ENCODE measurements at places on chromosomes 2 and 18.

DNA sequence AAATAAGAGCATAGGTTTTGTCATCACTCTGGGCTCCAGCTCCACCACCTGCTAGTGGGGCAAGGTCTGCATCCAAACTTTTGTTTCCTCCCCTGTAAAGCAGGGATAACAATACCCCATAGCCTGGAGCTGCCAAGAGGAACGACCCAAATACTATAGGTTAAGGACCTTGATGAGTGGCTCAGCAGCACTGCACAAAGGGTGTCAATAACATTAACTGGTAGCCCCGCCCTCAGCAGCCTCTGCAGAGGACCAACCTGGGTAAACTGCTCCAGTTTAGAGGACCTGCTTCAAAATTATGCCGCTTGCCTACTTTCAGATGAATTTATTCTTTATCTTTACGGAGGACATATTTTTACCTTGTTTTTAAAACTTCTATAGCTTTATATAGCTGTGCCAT is 65.8 kb upstream of the RIOK3 start:
- DNase-seq: no peak

- no peak for DNase-seq
Measured at GRCh38 chr2:31163011-31163539, 24.8 kb upstream of the GALNT14 start.

GRCh38 chr18:31828613-31829012 is 67.9 kb upstream of the SLC25A52 start:
- no peak for DNase-seq

- DNase-seq: no peak
Measured at GRCh38 chr18:13641551-13642439, 84.6 kb downstream of the FAM210A start.

DNA sequence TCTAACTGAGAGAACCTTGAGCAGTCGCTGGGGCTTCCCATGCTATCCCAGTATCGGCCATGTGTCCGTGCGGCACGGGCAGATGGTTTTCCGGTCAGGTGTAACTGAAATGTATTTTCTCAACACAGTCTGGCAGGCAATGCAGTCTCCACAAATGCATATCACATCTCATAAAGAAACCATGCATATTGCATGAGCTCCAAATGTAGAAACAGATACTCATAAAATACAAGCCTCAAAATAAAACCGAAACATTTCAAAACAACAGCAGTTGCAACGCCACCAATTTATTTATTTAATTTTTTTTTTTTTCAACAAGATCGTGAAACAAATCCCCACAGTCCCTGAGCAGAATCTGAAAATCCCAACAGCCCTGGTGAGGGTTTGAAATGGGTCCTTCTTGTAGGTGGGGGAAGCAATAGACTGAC is 299.4 kb downstream of the LPIN1 start:
- DNase-seq: no peak

DNA sequence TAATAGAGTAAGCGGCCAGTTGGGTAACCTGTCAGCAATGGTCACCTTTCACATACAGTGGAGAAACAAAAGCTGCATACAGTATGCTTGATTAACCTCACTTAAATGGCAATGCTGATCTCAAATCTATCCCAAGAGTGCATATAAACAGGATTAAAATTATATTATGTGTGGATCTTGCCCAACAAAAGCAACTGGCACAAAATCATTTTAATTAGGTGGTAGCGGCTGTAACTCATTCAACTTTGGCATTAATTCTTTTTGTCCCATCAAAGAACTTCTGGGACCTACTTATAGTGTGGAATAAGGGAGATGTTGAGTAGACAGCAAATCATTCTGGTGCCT is 167.8 kb upstream of the VRK2 start:
- DNase-seq: no peak

GRCh38 chr18:49948975-49949374 is 135.6 kb upstream of the ACAA2 start:
- DNase-seq: no peak

DNA sequence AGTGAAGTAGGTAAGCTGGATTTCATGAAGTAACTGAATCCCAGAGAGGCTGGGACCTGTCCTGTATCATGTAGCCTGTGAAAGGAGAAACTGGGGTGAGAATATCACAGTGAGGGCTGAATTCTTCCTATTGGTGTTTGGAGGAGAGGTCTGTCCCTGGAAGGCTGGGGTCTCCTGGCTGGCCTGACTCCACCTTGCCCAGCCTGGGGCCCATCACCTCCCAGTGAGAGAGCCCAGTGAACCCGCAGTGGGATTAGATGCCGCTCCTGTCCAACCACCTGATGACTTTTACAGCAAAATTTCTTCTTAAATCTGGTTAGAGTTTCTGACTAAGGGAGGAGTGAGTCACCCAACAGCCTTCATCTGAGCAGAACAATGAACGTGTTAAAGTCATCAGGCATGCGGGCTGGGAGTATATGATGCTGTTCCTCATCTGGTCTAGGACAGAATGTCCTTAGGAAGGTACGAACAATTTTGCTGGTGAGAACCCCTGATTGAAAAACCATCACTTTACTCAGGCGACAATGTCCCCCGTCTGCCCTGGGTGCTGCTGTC is 152.9 kb downstream of the LPIN1 start:
- DNase-seq: no peak

GRCh38 chr18:36578871-36579710 is 249.7 kb downstream of the TPGS2 start:
- DNase-seq: no peak

DNA sequence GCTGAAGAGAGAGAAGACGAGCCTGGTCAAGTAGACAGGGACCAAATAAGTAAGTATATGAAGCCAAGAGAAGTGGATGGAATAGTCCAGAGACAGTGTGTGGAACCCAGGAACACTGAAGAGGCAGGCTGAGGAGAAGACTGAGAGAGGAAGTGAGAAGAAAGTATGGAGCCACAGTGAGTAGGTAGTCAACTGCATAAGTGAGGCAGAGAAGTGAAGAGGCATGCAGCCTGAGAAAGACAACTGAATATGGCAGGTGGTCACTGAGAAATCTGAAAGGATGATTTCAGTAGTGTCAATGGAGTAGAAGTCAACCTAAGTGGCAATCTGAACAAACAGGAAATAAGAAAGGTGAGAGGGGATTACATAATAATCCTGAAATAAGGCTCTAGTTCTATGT is 55.4 kb downstream of the CWC22 start:
- no peak for DNase-seq

GRCh38 chr2:6445156-6445555 is 420.6 kb downstream of the CMPK2 start:
- no peak for DNase-seq

- no peak for DNase-seq
Measured at GRCh38 chr2:99651930-99652670, 162.3 kb upstream of the REV1 start.
